ENCODE measurements at places on chromosomes 5 and 9.

GRCh38 chr5:80077051-80077714 lies 42.0 kb downstream of the THBS4 start:
- no peak for DNase-seq

- DNase-seq, result no peak
Measured at GRCh38 chr9:22643541-22643940, 196.9 kb downstream of the DMRTA1 start.

GRCh38 chr5:135116160-135116561 lies 82.1 kb upstream of the PITX1 start:
- DNase-seq, result no peak

- DNase-seq, result no peak
Measured at GRCh38 chr5:80967500-80968181, 7.5 kb downstream of the RASGRF2 start.

GRCh38 chr5:139451878-139452660 lies 10.5 kb downstream of the ECSCR start:
- DNase-seq, result no peak

DNA sequence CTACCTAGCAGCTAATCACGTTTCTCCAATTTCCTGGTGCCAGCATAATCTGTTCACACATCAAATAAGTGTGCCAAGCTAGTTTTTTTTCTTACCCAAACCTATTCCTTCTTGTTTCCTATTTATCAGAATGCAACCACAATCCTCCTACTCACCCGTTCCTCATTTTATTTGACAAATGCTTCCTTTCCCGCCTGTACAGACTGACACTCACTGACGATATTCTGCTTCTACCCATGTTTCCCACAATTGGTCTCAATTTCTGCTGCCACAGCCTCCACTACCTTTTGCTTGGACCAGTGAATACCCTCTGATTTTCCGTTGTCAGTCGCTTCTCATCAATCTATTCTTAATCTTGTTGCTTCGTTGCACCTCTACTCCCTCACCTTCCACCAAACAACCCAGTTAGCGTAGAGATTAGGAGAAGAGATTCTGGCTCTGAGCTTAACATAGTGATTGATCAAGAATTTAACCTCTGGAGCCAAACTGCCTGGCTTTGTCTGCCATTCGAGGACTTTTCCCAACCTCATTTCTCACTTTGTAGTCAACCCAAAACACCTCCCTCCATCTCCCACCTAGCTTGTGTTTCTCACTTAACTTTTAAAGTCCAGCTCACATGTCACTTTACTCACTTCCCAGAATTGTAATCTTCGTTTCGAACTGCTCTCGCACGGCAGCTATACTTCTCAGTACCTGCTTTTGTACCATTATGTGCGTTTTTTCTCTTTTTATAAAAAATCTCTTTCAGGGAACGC lies 729 bp upstream of the TMEM38B start:
- no peak for DNase-seq

- DNase-seq, result no peak
Measured at GRCh38 chr5:944992-945685, 52.5 kb downstream of the TRIP13 start.

DNA sequence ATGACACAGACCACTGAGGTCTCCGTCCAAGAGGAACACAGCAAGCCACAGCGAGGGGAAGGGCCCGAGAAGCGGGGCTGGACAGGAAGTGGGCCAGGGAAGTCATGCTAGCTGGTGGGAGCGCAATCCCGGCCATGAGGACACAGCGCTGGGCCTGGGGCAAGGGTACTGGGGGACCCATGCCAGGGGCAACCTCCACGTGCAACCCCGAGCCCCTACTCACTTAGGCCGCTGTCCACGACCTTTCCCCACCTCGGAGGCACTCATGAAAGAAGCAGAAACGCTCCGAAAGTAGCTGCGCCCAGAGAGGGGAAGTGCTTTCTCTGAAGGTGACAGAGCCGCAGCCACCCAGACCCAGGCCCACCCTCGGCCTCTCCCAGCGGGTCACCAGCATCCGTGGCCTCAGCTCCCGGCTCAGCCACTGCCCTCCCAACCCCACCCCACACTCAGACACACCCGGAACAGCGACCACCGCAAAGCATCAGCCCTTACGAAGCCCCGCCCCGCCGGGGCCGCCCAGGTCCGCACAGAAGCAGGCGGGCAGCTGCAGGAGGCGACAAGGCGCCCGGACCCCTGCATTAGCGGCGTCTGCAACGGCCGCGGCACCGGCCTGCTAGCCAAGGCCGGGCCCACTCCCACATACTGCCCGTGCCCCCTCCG lies 782 bp downstream of the BICD2 start:
- peak; percentile 20 for DNase-seq

- no peak for DNase-seq
Measured at GRCh38 chr5:91407204-91407603, 24.1 kb upstream of the ARRDC3 start.

GRCh38 chr5:30100148-30100713 lies 1093.3 kb upstream of the CDH6 start:
- DNase-seq, result no peak

DNA sequence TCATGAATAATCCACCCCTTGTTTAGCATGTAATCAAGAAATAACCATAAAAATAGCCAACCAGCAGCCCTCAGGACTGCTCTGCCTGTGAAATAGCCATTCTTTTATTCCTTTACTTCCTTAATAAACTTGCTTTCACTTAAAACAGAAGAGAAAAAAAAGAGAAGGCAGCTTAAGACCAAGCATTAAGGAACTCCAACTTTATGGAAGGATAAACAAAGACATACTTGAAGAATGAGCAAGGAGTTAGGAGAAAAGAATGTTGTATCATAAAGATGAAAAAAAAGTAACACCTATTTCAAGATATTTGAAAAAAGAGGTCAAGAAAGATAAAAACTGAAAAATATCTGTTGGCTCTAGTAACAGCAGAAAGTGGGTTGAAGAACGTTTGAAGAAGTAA lies 107.6 kb downstream of the RNF180 start:
- no peak for DNase-seq

DNA sequence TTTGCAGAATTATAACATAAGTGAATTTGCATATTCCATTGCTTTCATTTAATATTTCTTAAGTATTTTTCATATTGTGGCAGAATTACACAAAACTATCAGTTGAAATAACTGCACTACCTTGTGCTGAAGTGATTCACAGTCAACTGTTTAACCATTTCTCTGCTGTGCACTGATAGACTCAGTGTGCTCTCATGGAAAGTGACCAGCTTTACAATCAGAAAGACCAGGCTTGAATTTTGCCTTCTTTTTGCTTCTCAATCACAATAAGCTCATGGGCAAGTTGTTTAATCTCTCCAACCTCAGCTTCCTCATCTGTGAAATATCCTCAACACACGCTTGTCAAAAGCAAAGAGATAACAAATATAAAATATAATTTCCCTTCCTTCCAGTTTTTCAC lies 18.3 kb downstream of the CDK5RAP2 start:
- no peak for DNase-seq

GRCh38 chr5:113293068-113293974 lies 141.5 kb downstream of the TSSK1B start:
- DNase-seq, result no peak

DNA sequence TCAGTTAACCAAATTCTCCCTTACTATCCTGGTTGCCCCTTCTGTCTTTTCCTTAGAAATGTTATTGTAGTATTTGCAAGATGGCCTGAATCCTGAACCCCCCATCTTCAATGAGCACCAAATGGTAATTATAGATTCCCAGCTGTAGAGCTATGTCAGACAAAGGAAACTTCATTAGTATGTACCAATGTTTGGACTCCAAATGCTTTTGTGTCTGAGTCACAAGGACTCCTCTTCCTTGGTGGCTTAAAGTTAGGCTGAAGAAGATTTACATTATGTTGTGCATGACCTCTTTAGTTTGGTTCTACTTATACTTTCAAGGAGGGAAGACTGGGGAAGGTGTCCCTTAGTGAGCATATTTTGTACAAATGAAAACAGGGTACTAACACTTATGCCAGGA lies 105.9 kb upstream of the CDKN2B start:
- DNase-seq, result no peak

- no peak for DNase-seq
Measured at GRCh38 chr9:95124582-95125367, 192.7 kb downstream of the FANCC start.

GRCh38 chr5:37721447-37721871 lies 118.4 kb downstream of the GDNF start:
- DNase-seq, result no peak

DNA sequence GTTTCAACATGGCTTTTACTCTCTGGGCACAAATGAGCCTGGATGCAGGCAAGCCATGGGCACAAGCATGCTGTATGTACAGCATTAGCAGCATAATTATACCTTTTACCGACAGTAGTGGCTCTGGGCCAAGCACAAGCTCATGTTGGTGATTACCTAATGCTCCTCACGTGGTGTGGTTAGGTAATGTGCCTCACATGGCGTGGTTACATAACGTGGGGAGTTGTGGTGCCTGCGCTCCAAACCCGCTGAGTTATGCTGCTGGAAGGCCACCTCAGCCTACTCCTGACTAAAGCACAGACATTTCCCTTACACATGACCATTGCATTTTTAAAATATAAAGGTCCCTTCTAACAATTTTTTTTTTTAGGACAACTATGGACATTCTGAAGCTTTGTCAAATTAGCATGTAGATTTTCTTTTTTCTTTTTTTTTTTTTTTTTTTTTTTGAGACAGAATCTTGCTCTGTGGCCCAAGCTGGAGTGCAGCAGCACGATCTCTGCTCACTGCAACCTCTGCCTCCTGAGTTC lies 794.0 kb downstream of the EFNA5 start:
- no peak for DNase-seq

GRCh38 chr5:166436872-166437271 lies 1854.6 kb upstream of the WWC1 start:
- no peak for DNase-seq

GRCh38 chr5:178392931-178393394 lies 160.4 kb upstream of the PHYKPL start:
- no peak for DNase-seq

DNA sequence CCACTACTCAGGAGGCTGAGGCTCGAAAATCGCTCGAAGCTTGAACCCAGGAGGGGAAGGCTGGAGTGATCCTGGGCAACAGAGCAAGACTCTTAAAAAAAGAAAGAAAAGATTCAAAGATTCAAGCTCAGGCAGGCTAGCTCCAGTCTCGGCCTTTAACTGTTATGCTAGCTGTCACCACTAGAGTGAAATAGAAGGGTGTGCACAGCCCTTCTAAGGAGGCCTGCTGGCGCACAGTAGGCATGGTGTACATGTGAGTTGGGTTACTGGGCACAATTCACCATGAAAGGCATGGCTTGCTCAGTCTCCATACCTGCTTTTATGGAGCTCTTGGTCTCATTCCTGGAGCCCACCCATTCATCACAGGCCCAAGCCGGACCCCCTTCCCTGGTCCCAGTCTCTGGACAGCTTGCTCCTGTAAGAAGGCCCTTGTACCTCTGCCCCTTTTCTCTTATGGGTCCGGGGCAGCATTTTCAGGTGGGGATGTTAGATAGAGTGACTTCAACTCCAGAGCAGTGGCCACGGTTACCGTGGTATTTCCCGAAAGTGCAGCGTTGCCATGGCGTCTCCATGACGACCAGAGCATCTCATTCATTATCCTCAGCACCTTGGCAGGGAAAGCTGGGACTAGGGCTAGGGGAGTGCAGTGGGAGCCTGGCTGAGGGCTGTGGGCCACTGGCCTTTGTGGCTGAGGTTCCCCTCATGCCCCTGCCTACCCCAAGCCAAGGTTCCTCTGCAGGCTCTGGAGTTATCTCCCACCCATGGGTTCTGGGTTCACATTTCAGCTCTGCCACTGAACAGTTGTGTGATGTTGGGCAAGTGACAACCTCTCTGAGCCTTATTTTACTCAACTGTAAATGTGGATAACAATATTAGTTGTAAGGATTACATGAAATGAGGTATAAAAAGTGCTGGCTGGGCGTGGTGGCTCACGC lies 5.7 kb downstream of the NDST1 start:
- DNase-seq, result no peak

- DNase-seq, result no peak
Measured at GRCh38 chr5:59116231-59116865, 533.5 kb downstream of the RAB3C start.

DNA sequence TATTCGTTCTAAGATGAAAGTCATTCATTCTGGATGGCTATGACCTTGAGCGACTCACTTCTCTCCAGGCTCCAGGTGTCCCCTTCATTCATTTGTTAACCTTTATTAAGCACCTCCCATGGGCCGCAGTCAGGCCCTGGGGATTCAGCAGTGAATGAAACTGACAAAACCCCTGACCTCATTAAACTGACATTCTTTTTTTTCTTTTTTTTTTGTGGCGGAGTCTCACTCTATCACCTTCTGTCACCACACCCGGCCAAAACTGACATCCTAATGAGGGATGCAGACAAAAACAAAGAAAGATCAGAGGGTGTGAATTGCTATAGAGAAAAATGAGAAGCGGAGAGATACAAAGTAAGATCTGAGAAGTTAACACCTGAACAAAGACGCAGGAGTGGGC lies 16.5 kb upstream of the ODF2 start:
- no peak for DNase-seq

DNA sequence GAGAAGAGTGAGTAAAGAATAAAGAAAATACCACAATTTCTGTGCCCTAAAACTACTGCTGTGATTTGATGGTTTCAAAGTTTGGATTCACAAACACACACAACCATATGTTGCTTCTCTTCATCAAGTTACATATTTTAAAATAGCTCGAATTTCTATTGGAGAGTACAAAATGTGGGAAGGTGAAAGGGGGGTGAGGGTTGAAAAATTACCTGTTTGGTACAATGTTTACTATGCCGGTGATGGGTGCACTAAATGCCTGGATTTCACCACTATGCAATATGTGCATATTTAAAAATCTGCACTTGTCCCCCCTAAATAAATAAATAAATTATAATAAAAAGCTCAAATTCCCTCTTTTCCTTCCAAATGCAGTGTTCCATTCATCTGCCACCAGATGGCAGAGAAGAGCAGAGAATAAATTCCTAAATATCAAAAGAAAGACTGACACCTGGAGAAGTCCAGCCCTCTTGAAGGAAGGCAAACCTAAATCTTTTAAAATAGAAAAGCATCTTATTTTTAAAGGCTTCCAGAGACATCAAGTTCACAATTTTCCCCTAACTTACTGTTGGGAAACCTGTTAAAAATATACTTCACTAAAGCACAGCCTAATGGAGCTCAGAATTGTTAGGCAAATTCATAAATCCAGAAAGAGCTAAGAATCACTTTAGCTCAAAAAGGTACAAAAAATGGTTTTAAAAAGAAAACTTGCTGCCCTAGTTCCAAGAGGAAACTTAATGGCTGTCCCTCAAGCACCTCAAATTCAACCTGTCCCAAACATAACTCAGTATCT lies 24.8 kb upstream of the HNRNPA0 start:
- DNase-seq, result no peak

DNA sequence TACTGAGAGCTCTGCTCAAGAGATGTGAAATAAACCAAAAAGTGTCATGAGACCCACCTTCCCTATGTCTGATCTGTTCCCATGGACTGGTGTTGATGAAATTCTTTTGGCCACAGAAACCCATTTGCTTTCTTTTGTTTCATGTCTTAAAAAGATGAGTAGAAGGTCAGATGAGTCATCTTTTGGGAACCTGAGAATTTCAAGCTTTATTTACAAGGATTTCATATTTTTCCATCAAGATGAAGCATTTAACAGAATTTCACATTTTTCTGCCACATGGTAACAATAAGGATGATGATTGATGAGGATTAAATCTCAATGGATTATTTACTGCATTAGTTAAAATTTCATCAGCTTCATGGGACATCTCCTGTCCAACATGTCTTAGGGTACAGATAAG lies 337.8 kb downstream of the DEPDC1B start:
- no peak for DNase-seq

GRCh38 chr9:134886413-134886913 lies 5.9 kb downstream of the FCN2 start:
- no peak for DNase-seq
